ENCODE measurements at places on chromosomes 2 and 18. TPM values are rescaled to one million over a fixed set of nuclear protein-coding genes. Genes with fewer than 3 reads are reported as not detected.

Gene UGT1A4
- 0.39 TPM for total RNA-seq

Gene DYSF
- 9.8 TPM for total RNA-seq

Gene FBXO48
- total RNA-seq, result 0.33 TPM

Gene ACP1
- 141 TPM for total RNA-seq

Gene TXNDC2
- not detected for total RNA-seq

Gene MDH1B
- 3.9 TPM for total RNA-seq

Gene SPATA3
- not detected for total RNA-seq

Gene PSMA8
- total RNA-seq, result not detected

Gene TMEM169
- not detected for total RNA-seq

Gene RNU2-63P
- total RNA-seq, result not detected

Gene SLC11A1
- total RNA-seq, result 0.22 TPM

Gene CTAGE1
- total RNA-seq, result 0.22 TPM

Gene KRTCAP3
- total RNA-seq, result 8.2 TPM

Gene PTPRN
- 0.11 TPM for total RNA-seq

Gene MTLN
- 51.4 TPM for total RNA-seq

Gene C1GALT1C1L
- 1.3 TPM for total RNA-seq

Gene LRRTM4
- not detected for total RNA-seq

Gene C2orf81
- total RNA-seq, result 3.1 TPM

Gene NTSR2
- total RNA-seq, result not detected

Gene SATB2
- 0.22 TPM for total RNA-seq

Gene GKN2
- not detected for total RNA-seq

Gene MAPK4
- 7.5 TPM for total RNA-seq

Gene SERPINB11
- total RNA-seq, result not detected

Gene IL1RL1
- not detected for total RNA-seq

Gene TEKT4
- total RNA-seq, result not detected

Gene ZNF513
- total RNA-seq, result 11.4 TPM

Gene REG1B
- not detected for total RNA-seq

Gene POTEE
- total RNA-seq, result not detected

Gene MBD2
- 26.8 TPM for total RNA-seq

Gene CASP8
- 15.8 TPM for total RNA-seq

Gene OR6B2
- total RNA-seq, result not detected

Gene SCYGR4
- total RNA-seq, result not detected

Gene DOCK10
- total RNA-seq, result 0.76 TPM

Gene IFT172
- total RNA-seq, result 13.1 TPM
